B cell (primary cell): ENCODE measurements at places on chromosomes 11 and 22.

GRCh38 chr11:128206461-128206860 is 380.9 kb downstream of the ETS1 start:
- no peak for DNase-seq

DNA sequence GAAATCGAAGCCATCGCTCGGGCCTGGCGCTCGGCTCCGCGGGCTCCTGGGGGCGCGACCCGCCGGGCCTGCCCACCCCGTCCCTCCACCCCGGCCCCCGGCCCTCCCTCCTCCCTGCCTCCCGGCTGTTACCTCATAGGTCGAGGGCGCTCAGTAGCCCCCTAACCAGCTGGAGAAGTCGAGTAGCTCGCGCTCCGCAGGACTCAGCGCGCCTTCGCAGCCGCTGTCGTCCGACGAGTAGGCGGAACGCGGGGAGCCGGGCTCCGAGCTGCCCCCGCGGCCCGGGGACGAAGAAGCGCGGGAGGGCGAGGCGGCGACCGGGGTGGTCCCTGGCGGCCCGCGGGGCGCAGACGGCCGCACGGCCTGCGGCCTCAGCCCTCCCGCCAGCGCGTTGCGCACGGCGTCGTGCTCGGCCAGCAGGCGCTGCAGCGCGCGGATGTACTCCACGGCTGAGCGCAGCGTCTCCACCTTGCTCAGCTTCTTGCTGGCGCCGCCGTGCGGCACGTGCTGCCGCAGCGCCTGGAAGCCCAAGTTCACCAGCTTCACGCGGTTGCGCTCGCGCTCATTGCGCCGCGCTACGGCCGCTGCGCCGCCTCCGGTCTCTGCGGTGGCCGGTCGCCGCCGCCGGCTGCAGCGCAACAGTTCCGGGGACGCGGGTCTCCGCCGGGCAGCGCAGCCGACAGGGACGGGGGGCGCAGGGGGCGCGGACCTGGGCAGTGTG is 627 bp downstream of the ASCL2 start:
- DNase-seq: peak; percentile 80

DNA sequence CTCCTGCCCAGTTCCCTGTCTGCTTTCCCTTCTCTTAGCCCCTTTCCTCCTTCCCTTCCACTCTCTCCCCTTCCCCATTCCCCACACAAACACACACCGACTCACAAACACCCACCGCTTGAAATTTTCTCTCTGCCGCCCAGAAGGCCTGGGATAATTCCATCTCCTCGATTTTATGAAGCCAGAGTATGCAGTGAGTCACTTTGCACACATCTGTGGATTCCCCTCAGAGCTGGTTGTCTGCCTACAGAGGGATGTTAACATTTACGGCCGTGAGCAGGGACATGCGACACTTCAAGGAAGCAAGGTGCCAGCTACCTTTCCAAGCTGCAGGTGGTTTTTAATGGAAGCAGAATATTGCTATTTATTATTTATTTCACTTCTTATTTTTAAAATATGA is 332.0 kb downstream of the TENM4 start:
- DNase-seq: no peak

DNA sequence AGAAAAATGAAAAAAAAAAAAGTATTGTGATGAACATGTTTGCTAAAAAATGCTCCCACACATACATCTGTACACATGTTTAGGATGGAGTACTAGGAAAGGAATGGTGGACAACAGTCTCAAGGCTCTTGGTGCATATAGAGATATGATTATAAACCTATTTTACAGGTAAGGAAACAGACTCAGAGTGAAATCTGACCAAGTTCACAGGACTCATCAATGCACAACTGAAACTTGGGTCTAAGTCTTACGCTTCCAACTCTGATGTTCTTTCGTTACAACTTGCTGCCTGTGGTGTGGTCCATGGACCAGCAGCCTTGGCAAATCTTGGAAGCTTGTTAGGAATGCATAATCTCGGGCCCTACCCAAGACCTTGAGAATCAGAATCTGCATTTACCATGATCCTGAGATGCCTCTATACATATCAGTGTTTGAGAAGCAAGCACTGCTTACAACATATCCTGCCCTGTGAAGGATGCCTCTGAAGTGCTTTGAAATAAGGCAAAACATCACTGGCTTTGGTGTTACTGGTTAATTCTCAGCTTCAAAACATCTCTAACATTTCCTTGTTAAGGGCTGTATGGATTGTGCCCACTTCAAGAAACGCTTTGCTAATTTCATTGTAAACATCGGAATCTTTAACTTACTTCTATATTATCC is 39.9 kb upstream of the NUP160 start:
- DNase-seq: no peak

- no peak for DNase-seq
Measured at GRCh38 chr22:17891481-17892167, 117.4 kb upstream of the BID start.

DNA sequence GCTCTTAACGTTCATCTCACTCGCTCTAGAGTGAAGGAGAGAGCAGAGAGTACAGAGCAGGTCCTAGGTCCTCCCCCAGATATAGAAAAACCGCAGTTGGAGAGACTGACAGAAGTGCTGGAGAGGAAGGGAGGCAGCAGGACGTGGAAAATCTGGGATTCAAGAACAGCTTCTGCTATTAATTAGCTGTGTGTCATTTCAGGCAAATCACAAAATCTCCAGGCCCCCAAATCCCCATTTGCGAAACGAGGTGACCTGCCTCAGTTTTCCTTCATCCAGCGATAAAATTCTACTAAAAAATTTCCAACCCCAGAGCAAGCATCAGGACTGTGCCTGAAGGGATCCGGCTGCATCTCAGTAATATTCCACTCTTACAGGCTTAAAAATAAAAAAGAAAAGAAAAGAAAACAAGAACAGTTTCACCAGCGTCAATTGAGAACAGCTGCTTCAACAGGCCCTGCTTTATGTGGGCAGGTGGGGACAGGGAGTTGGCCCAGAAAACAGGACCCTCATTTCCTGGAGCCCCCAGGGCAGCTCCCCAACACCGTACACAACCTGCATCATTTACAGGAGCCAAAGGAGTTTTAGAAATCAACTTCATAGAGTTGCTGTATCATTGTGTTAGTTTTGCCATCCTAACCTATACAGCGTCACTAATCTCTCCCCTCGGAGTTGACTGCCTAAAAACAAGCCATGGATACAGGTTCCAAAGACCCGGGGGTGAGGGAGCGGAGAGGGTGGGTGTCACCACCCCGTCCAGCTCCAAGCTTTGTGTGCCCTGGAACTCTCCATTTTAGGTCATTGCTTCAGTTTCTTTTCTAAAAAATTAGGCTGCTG is 2.3 kb upstream of the MALAT1 start:
- no peak for DNase-seq
